ENCODE measurements at places on chromosomes 2 and 18.
A peak's percentile ranks its signal among the peaks of the same experiment; 100 is the strongest.

DNA sequence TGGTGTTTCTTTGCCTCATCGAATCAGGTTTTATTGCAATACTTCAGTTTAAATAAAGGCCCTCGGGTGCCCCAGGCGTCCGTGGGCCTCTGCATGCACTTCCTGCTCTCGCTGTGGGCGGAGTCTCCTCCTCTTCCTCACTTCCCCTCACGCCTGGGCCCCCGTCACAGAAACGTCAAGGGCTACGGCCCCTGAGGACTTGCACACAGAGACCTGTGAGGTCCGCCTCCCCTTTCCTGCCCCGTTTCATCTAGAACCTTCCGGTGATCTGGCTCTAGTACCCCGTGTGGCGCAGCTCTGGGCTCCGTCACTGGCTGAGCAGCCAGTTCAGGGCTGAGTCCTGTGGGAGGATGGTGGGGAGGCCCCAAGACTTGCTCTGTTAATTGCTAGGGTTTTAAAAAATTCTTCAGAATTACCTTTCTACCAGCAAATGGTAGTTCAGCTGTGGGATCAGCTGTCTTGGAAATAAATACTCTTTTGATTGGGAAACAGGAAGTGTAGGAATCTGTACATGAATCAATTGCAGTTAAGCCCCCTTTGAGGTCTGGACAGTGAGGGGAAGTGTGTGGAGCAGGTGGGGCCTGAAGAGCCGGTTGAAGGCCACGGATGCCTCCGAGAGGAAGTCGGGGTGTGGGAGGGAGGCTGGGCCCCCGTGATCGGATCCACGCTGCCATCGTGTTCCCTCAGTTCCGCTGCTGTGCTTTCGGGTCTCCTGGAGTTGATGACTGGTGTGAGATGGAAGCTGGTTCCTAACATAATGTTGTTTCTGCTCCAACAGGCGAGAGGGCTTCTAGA is 10.2 kb downstream of the NFATC1 start:
- DNase-seq: no peak

- peak; percentile 61 for DNase-seq
Observed at GRCh38 chr2:137467246-137467862, 496.9 kb upstream of the HNMT start.

GRCh38 chr2:11498543-11499034 is 32.6 kb upstream of the E2F6 start:
- DNase-seq: no peak

DNA sequence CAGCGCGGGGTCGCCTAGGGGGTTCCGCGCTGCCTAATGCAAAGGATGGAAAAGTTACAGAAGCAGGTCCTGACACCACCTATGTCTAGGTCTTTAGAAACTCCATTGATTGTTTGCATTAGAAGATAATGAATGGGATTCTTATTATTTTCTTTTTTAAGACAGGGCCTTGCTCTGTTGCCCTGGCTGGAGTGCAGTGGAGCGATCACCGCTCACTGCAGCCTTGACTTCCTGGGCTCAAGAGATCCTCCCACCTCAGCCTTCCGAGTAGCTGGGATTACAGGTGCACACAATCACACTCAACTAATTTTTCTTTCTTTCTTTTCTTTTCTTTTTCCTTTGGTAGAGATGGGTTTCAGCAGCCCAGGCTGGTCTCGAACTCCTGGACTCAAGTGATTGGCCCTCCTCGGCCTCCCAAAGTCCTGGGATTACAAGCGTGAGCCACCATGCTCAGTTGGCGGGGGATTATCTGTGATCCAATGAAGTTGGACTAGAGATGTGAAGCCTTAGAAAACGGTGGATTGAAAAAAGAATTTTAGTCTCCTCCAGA is 761 bp upstream of the IDH1 start:
- DNase-seq: no peak

Data from endothelial cell (in vitro differentiated cells).